Activated CD4-positive, alpha-beta T cell treated with anti-CD3 and anti-CD28 coated beads for 36 hours (primary cell): ENCODE measurements at places on chromosomes 12 and 14.

GRCh38 chr14:99177886-99178835 is 93.8 kb downstream of the BCL11B start:
- H3K36me3 ChIP-seq = peaks cover 72% of the 10 kb centered on the region
- H3K27me3 ChIP-seq = no peaks in the 10 kb centered on the region
- DNase-seq = no peak
- H3K4me1 ChIP-seq = peaks cover 56% of the 10 kb centered on the region
- peak overlapping the region; percentile 36 for H3K4me3 ChIP-seq

DNA sequence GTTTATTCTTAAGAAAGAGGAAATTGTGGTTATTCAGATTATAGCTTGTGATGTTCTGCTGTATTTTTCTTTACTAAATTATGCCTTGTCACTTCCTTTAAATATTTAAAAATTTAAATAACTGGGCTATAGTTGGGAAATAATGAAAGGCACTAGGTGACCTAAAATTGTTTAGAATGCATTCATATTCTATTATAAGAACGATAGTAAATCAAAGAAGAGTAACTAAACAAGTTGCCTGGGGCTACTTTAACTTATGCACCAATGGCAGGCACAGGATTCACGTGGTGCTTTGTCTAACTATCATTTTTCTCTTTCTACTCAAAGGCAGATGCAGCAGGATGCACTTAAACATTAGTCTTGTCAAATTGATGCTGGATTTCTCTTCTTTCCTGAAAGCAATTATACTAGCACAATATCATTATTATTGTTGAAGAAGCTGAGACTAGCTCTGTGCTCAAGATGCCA is 190.7 kb upstream of the PPFIA2 start:
- no peak overlapping the region for H3K27ac ChIP-seq
- H3K4me1 ChIP-seq = peaks cover 18% of the 10 kb centered on the region
- no peak overlapping the region for H3K4me3 ChIP-seq
- H3K36me3 ChIP-seq = no peaks in the 10 kb centered on the region

DNA sequence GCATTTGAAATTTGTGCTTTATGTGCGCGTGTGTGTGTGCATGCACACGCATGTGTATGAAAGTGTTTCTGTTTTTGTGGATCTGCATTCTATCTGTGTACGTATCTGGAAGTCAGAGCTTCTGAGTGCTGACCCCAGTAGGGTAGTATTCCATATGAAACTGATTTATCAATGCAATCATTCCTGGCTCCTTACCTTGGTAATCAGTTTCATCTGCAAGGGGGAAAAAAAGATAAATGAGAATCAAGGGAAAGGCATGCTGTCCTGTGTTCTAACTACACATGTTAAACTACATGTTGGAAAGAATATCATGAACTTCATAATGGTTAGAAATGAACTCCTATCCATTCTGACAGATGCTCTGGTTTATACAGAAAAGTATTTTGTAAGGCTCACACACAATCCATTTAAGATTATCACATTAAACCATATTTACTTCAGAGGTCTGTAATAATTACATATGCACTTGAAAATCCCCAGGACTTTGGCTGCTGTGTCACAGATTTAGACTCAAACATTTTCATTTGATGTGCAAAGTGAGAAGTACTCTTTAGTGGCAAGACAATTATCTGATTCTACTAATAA is 276.1 kb upstream of the LMO3 start:
- H3K36me3 ChIP-seq = no peaks in the 10 kb centered on the region
- no peak overlapping the region for H3K4me3 ChIP-seq
- H3K4me1 ChIP-seq = no peaks in the 10 kb centered on the region
- no peak for DNase-seq

GRCh38 chr14:57979376-57980048 is 113.6 kb upstream of the SLC35F4 start:
- DNase-seq = no peak
- no peaks in the 10 kb centered on the region for H3K27me3 ChIP-seq
- H3K36me3 ChIP-seq = no peaks in the 10 kb centered on the region
- H3K4me3 ChIP-seq = no peak overlapping the region
- H3K4me1 ChIP-seq = no peaks in the 10 kb centered on the region

DNA sequence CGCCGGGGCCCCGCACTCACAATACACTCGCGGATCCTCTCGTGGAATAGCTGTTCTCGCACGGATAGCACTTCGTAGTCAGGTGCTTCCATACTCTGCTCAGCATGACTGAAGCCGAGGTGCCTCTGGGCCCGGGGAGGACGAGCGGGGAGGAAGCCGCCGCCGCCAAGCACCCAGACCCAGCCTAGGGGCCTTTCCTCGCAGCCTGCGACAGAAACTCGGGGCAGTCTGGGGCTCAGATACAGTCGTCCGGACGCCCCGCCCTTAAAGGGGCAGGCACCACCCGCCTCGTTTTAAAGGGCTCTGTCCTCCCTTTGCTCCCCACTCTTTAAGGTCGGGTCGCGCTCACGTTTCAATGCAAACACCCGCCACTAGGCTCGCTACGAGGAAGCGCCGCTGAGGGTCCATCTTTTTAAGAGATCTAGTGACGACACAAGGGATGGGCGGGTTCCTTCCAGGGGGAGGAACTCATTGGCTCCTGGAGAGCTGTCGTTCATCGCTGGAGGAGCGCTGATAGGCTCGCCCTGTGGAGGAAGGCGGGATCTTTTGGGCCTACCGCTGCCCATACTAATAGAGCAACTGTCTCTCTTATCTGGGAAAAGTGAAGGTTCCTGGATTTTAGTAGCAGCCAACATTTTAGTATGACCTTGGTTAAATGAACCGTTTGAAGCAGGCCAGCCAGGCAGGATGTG is at the start of gene LMBR1L:
LMBR1L (minus strand) TSS at position 384 of the 692 bp plus-strand sequence; CDS start at position 92, 292 bp downstream.
- H3K4me3 ChIP-seq = peak within 1 kb of the TSS; percentile 96
- peak within 1 kb of the TSS; percentile 98 for H3K27ac ChIP-seq
- peaks cover 29% of the 10 kb centered on the region for H3K4me1 ChIP-seq
- H3K36me3 ChIP-seq = peaks cover 9% of the 10 kb centered on the region
- peak; percentile 97 for DNase-seq
- H3K27me3 ChIP-seq = no peaks in the 10 kb centered on the region

DNA sequence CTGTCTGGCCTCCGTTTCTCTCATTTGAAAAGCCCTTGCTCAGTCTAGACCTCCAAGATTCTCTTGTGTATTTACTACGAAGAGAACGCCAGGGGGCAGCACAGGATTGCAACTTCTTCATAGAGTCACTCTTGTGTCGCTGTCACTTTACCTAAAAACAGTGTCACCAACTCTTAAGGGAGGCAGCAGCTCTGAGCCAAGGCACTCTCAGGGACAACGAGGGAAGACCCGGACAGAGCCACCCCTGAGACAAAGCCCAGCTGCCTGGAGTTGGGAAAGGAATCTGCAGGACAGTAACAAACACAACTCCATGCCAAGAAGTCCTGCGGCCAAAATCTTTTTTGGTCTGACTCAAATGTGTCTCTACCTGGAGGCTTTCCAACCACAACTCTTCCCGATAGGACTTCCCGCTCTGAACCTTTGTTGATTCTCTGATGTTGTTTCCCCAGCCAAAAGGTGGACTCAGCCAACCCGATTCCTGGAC is 9.6 kb upstream of the RPAP3 start:
- peaks cover 5% of the 10 kb centered on the region for H3K36me3 ChIP-seq
- no peaks in the 10 kb centered on the region for H3K27me3 ChIP-seq
- peaks cover 18% of the 10 kb centered on the region for H3K4me1 ChIP-seq
- DNase-seq = peak; percentile 91
- no peak overlapping the region for H3K27ac ChIP-seq

DNA sequence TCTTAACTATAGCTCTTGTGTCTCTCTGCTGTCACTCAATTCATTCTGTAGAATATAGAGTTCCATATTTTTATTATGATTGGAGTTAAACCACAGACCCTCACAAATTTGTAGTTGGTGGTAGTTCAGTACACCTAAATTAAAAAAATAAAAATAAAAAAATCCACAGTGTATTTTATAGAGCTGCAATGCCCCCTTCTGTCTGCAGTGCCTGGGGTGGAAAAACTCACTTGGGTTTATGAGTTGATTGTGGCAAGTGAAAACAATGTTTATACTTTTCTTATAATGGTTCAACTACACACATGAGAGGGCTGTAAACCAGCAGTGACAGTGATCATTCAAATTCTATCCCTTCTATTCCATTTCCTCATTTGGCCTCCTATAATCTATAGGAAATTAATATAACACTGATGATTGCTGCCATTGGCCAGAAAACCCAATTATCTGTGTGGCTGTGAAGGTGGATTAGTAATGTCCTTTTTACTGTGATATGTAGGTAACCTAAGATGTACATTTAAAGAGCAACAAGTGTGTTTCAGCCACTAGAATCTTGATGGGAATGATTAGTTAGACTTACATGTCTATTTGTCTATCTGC is 166.9 kb upstream of the LRIG3 start:
- no peak overlapping the region for H3K4me3 ChIP-seq
- DNase-seq = no peak
- no peak overlapping the region for H3K27ac ChIP-seq
- H3K36me3 ChIP-seq = no peaks in the 10 kb centered on the region

DNA sequence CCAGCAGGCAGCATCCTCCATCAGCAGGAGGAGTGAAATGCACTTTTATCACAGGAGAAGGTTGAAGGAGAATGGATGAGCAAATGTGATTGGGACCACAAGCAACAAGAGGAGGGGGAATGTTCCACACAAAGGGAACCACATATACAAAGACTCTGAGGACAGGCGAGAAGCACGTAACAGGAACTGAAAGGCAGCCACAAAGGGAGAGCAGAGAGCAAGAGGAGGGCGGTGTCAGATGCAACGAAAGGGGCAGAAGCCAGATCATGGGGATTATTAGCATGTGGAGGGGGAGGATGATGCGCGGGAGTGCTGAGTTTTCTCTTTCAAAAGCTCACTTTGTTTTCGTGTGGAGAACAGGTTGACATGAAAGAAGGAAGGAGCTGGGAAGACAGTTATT is 241.1 kb downstream of the SPTSSA start:
- peak; percentile 20 for DNase-seq
- no peak overlapping the region for H3K4me3 ChIP-seq
- no peaks in the 10 kb centered on the region for H3K36me3 ChIP-seq
- H3K27ac ChIP-seq = peak overlapping the region; percentile 10
- peaks cover 7% of the 10 kb centered on the region for H3K4me1 ChIP-seq
- H3K27me3 ChIP-seq = peaks cover 4% of the 10 kb centered on the region

GRCh38 chr14:95231966-95232633 is 74.8 kb upstream of the DICER1 start:
- H3K4me3 ChIP-seq = no peak overlapping the region
- peaks cover 3% of the 10 kb centered on the region for H3K27me3 ChIP-seq
- no peak overlapping the region for H3K27ac ChIP-seq
- H3K4me1 ChIP-seq = no peaks in the 10 kb centered on the region

DNA sequence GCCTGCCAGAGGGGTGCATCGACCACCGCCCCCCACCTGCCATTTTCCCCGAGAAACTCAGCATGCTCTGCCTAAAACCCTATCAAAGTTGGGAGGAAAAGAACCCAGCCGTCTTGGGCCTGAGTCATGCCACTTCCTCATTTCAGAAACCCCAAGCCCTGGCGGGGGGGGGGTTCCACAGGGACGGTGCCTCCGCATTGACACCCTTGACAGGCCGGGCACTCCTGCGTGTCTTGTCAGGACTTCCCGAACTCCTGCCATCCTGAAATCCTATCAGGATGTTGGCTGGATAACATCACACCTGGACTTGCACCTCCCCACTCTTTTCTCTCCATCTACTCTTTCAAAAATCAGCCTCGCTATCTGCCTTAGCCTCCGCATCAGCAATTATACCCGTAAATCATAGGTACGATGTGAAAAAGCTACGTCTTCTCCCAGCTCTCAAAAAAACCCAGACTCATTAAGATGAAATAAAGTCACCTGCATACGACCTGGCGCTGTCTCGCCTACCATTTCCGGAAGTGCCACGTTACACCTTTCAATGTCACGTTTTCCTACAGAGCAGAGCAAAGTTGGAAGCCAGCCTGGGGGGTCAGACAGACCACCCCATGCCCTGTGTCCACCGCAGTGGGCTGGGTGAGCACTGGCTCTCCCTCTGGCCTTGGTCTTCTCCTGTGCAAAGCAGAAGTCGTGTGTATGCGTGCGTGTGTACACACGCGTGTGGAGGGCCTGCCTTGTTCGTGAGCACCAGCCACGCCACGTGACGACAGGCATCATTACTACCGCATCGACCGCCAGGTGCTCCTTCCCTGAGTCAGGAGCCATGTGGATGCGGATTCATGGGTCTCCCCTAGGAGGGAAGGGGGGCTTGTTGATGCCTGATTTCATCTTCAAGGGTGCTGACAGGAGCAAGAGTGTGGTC is 96.7 kb downstream of the RFLNA start:
- H3K4me1 ChIP-seq = peaks cover 43% of the 10 kb centered on the region
- H3K4me3 ChIP-seq = peak overlapping the region; percentile 29
- H3K27ac ChIP-seq = peak overlapping the region; percentile 83
- peak; percentile 74 for DNase-seq
- H3K36me3 ChIP-seq = peaks cover 7% of the 10 kb centered on the region

- H3K27me3 ChIP-seq = no peaks in the 10 kb centered on the region
- H3K4me3 ChIP-seq = no peak overlapping the region
- H3K36me3 ChIP-seq = no peaks in the 10 kb centered on the region
- no peak for DNase-seq
- H3K27ac ChIP-seq = no peak overlapping the region
Measured at GRCh38 chr14:59588101-59588500, 11.5 kb upstream of the CCDC175 start.

- H3K4me3 ChIP-seq = no peak overlapping the region
- no peak for DNase-seq
- H3K36me3 ChIP-seq = no peaks in the 10 kb centered on the region
- no peak overlapping the region for H3K27ac ChIP-seq
Measured at GRCh38 chr12:77122236-77122635, 56.9 kb upstream of the E2F7 start.

DNA sequence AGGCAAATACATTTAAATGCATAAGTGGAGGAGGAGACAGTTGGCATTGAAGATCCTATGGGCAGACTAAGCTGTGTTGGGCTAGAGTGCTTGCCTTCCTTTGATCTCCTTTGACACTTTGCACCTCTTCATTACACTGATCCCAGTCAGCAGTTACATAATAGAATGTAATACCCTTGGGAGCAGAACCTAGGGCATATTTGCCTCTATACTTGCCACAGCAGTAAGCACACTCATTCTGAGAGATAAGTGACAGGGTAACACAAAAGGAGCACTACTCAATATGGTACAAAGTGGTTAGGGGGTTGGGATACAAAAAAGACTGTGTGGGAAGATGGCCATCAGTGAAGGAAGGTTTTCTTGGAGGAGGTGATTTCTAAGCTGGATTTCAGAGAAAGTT is 9.0 kb downstream of the MARS1 start:
- no peak overlapping the region for H3K4me3 ChIP-seq
- peak overlapping the region; percentile 38 for H3K27ac ChIP-seq
- no peaks in the 10 kb centered on the region for H3K27me3 ChIP-seq
- no peak for DNase-seq

DNA sequence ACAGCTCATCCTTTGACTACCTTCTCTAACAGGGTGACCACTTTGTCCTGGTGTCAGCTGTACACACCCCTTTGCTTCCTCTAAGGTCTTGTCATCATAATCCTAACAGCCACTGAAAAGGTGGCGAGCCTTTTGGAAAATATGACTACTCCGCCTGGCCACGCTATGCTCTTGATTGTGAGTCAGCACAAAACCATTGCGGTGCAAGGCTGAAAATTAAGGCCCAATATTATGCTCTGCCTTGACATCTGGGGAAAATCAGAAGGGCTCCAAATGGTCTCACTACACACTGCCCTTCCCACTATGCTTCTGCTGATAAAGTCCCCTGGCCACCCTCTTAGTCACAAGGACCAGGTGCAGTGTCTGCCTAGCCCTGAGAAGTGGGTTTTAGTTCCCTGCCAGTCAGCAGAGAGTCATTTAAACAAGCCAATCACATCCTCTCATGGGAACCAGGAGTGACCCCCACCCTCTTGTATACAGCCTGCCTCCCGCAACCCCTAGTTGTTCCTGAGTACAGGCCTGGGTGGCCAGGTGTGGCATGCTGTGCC is 34.3 kb downstream of the FGD6 start:
- no peaks in the 10 kb centered on the region for H3K27me3 ChIP-seq
- H3K36me3 ChIP-seq = no peaks in the 10 kb centered on the region
- H3K4me3 ChIP-seq = no peak overlapping the region
